ENCODE measurements at places on chromosomes 11 and 22.

- DNase-seq, result no peak
These were observed 168.1 kb downstream of the ADAMTS15 start for GRCh38 chr11:130616573-130616972.

- DNase-seq, result no peak
These were observed 115.9 kb upstream of the CSNK2A3 start for GRCh38 chr11:11468954-11469353.

- DNase-seq, result no peak
These were observed 7.5 kb upstream of the SIGIRR start for GRCh38 chr11:422249-422656.

DNA sequence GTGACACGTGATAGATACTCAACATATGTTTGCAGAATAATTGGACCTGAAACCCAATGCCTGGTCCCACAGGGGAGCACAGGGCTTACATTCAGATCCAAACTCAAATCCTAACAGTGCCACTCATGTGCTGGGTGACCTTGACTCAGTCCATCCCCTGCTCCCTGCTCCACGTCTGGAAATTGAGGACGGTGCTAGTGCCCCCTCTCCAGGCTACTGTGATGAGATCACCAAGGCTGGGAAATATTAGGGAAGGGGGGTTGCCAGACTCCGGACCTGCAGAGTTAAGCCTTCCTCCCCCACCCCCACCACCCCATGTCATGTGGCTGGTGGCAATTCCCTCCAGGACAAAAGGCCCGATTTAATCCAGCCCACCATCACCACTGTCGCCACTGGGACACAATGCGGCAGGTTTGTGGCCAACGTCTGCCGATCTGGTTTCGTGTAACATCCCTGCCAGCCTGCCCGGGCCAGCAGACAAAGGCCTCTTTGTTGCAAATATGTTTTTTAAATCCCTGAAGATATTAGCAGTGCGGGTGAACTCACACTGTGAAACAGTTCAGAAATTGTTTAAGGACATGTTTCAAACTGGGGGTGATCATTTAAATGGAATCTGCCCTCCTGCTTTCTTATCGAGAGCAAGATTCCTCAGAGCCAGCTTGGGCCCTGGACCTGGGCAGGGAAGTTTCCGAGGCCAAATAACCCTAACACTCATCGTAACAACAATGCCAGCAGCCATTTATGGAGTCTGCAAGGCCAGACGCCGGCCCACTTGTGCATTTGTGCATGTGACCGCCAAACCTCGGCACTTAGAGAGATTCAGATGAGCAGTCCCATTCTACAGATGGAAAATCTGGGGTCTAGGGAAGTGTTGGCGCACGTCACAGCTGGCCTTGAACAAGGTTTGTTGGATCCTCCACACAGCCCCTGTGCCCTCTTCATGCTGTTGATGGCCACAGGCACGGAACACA lies 19.6 kb upstream of the MN1 start:
- no peak for DNase-seq

DNA sequence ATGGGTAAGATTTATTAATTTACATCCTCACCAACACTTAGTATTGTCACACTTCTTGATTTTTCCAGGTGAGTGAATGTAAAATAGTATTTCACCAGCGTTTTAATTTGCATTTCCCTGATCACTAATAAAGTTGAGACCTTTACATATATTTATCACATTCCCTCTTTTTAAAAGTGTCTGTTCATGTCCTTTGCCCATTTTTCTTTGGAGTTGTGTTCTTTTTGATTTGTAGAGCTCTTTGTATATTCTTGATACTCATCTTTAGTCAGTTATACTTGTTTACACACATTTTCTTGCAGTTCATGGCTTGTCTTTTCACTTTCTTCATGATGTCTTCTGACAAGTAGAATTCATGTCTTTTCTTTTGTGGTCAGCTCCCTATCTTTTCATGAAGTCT lies 2.2 kb upstream of the PLAAT5 start:
- DNase-seq, result no peak

DNA sequence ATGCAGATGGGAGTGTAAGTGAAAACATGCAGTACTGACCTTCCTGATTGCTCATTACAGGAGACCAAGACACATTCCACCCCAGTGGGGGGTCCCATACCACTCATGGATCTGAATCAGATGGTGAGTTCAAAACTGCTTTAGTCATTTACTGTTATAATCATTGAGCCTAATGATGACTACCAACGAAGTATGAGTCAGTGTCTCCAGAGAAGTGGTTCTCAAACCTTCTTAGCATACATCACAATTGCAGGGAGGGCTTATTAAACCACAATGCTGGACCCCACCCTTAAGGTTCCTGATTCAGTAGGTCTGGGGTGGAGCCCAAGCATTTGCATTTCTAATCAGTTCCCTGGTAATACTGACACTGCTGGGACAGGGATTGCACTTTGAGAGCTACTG lies 75.8 kb downstream of the CD44 start:
- DNase-seq, result peak; percentile 56

- DNase-seq, result no peak
These were observed 60.7 kb upstream of the CSNK2A3 start for GRCh38 chr11:11413776-11414175.

DNA sequence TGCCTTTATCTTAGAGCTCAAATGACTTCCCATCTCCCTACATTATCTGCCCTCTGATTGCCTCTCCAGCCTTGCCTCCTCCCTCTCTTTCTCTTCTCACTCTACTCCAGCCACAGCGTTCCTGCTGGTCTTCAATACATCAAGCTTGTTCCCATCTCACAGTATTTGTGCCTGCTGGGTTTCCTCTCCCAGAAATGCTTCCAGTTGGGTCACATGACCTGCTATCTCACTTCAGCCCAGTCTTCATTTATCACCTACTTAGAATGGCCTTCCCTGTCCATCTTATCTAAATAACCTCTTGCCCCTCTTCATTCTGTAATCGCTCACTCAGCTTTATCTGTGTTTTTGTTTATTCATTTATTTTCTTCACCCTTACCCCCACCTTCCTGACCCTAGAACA lies 61.8 kb upstream of the FAR1 start:
- no peak for DNase-seq

DNA sequence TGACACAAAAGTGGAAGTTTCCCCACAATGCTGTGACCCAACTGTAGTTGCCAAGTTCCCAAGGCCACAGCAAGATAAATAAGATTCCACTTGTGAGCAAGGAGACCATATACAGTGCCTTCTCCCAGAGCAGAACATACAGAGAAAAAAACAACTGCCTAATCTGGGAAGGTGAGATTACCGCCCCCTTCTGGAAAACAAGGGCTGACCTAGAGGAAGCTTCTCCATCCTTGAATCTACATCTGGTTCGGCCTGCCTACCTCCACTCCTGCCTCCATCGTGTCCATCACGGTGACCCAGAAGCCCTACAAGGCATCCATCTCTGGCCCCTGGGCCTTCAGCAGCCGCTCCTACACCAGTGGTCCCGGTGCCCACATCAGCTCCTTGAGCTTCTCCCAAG lies 6.1 kb upstream of the RNASEH2C start:
- DNase-seq, result no peak

DNA sequence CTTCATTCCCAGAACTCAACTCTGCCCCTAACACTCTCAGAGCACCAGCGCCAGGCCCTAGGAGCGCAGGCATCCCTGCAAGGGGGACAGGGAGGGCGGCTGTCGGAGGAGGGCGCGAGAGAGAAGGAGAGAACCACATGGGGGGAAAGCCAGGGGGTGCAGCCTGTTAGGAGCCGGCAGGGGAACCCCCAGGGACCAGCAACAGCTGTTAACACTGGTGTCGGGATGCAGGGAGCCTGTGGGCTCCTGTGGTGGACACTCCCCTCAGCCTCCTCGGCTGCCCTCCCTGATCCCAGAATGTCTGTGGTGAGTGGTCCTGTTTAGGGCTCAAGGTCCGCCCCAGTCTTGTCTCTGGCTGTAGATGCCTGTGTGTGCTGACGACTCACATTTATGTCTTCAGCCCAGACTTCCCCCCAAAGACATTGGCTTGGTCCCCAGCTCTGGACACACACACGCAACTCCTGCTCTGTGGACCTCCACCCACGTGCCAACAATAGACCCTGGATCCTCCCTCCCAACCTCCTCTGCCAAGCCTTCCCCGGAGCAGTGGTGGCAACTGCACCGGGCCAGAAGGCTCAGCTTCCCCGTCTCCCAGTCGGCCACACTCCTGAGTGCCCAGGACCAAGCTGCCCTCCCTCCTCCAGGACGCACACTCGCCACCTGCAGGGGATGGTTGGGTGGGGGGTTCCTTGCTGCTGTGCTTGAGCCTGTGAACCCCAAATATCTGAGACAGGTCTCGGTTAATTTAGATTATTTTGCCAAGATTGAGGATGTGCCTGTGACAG lies 817 bp upstream of the IFITM5 start:
- DNase-seq, result no peak

DNA sequence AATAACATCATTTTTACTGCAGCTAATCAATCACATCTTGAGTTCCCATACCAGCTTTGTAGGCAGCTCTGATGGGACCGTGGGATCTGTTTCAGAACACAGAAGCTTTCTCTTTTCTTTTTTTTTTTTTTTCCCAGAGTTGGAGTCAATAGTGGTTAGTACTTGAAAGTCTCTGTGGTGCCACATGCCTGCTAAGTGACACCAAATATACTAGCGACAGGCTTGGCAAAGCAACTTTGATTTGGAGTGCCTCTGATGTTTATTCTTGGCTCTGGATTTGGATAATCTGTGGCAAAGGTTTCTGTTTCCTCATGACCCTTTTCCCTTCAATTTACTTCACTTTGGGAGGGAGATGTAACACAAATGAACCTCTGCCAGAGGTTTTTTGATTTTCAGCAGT lies 681.4 kb upstream of the TENM4 start:
- DNase-seq, result no peak

DNA sequence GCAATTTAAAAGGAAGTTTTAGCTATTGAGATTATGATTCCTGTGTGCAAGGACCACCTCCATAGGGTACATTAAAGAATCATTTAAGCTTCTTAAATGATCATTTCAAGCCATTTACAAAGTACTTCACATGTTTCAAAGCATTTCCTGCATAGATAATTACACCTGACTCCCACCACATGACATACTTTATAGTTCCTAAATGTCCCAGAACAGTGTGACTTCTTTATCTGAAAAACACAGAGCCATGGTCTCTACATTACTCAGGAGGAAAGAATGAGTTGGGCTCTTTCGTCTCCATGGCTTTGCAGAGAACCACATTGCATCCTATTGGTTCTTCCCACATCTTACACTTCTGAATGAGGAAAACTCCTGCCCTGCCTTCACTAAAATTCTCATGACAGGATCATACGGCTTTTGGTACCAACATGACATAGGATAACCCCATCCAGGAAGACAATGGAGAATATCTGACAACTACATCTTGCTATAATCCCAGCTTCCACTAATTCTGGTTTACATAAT lies 88.6 kb downstream of the ETS1 start:
- no peak for DNase-seq

GRCh38 chr11:47243454-47243853 lies 5.2 kb downstream of the ACP2 start:
- DNase-seq, result no peak

DNA sequence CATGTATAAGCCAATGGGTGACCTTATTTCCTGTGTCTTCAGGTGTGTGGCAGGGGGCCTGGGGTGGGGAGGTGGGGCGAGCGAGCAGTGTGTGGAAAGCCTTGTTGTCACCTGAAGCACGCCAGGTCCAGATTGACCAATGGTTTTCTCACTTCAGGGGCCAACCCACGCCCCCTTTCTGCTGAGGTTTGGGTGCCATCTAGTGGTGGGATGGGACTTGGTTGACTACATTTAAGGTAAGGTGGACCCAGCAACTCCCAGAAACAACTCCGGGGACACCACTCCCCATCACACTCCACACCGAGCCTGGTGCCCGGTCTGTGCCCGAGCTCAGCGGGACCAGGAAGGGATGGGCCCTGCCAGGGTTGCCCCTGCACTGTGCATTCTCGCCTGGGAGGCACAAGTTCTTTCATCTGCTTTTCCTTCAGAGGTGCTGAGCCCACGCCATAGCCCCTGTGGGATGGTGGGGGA lies 40.0 kb downstream of the TPCN2 start:
- peak; percentile 55 for DNase-seq

DNA sequence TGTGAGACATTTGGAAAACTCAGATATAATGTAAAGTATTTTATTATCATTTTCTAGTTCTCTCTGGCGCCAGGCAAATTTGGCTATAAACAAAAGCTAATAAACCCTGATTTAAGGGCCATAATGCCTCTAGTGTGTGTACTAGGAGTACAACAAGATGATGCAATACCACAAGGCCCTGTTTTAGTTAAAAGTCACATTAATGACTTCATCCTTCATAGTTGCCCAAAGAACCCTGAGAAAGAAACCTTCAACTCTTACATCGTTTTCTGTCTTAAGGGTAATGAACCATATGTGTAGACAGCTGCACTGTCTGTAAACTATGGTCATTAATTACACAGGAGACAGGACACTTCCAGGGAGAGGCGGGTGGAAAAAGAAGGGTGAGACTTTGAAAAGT lies 538.4 kb downstream of the FAM181B start:
- DNase-seq, result no peak

DNA sequence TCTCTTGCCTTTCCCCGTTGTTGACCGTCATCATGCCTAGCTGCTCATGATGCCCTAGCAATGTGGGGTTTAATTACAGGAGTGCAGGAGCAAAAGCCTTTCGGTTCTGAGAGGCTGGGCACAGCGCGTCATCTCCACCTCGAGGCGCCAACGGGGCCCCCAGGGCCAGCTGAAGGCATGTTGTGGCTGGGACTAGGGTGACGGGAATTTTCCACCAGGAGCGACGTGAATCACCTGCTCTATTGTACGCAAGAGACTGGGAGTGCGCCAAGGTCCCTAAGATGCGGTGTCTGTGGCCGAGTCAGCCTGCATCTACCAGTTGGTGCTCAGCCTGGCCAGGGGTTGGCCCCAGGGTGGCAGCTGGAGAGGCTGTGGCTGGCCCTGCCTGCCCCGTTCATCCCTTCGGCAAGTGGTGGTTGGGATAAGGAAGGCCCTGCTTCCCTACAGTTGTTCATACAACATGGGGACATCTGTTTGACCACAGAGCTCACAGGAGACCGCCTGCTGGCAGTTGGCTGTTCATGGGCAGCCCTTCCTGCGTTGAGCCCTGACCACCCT lies 1175.6 kb downstream of the BRD1 start:
- no peak for DNase-seq

DNA sequence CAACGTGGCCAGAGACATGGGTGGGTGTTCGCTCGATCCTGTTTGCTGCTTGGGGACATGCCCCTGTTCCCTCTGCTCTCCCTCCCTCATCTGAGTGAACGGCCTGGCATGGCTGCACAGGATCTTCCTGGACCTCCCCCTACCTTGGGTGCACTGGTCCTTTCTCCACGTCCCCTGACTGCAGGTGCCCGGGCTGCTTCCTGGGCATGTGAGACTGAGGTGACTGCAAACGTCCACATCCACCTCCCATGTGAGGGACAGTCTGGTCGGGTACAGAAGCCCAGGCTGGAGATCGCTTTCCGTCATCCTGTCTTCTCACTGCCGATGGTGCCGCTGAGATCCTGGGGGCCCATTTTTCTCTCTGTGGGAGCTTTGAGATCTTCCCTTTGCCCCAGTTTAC lies 11.8 kb downstream of the SULT4A1 start:
- DNase-seq, result no peak

- no peak for DNase-seq
These were observed 1.8 kb downstream of the PRAME start for GRCh38 chr22:22556995-22557925.

GRCh38 chr11:66854231-66854661 lies 2.6 kb upstream of the LRFN4 start:
- no peak for DNase-seq

GRCh38 chr11:14422052-14422813 lies 63.2 kb upstream of the RRAS2 start:
- DNase-seq, result no peak

GRCh38 chr22:35995772-35996171 lies 32.9 kb downstream of the RBFOX2 start:
- DNase-seq, result no peak

- DNase-seq, result no peak
These were observed 4.4 kb upstream of the SIPA1 start for GRCh38 chr11:65633390-65634108.

GRCh38 chr11:6320411-6321155 lies at the start of gene CAVIN3:
Gene CAVIN3 (minus strand): TSS chr11:6320501. CDS start chr11:6320476, 25 bp downstream.
- DNase-seq, result peak; percentile 4
